ENCODE measurements at places on chromosomes 6 and 20.
A peak's percentile ranks its signal among the peaks of the same experiment; 100 is the strongest.

DNA sequence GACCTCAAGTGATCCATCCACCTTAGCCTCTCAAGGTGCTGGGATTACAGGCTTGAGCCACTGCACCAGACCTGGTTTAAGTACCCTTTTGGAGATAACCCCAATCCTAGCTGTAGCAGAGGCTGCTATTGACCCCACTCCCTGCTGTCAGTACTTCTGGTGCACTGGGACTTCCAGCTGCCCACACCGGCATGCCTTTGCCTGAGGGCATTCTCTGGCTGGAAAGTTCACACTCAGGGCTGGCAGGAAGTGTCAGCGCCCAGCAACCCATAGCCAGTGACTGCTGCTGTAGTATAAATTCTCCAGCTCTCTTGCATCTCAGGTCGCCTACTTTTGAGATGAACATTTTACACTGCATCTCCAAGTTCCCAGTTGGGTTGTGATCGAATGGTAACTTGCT lies 75.3 kb downstream of the UTRN start:
- DNase-seq = peak; percentile 88

DNA sequence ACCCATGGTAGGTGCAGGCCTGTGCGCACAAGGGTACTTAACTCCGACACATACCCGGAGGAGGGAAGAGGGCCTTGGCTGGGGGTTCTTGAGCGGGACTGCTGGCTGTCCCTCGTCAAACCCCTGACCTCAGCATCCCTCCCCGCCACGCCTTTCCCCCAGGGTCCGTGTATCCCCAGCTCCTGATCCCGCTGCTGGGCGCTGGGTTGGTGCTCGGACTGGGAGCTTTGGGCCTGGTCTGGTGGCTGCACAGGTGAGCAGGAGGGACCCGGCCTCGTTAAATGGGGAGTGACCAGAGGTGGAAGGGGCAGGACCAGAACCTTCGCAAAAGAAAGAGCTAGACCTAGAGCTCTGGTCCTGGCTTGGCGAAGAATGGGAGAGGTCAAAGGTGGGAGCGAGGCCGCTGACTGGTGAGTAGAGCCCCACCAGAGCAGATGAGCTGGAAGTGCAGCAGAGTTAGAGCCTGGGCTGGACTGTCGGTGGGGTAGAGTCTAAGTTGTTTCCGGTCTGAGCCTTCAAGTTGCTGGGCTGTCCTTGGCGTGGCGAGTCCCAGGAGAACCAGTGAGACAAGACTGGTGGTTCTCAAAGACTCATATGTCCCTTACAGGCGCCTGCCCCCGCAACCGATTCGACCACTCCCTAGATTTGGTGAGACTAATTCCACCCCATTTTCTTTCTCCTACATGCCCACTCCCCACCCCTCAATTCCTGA lies 963 bp downstream of the MPIG6B start:
- no peak for DNase-seq

DNA sequence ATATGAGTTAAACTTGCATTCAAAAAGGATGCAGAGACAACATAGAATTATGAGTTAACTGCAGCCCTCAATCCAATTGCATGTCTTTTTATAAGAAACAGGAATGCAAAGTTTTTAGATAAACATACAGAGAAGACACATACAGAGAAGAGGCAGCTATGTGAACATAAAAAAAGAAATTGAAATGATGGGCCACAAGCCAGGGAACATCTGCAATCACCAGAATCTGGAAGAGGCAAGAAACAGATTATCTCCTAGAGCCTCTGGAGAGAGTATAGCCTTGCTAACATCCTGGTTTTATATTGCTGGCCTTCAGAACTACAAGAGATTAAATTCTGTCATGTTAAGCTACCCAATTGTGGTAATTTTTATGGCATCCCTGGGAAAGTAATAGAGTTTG lies 257.2 kb upstream of the EYS start:
- no peak for DNase-seq

DNA sequence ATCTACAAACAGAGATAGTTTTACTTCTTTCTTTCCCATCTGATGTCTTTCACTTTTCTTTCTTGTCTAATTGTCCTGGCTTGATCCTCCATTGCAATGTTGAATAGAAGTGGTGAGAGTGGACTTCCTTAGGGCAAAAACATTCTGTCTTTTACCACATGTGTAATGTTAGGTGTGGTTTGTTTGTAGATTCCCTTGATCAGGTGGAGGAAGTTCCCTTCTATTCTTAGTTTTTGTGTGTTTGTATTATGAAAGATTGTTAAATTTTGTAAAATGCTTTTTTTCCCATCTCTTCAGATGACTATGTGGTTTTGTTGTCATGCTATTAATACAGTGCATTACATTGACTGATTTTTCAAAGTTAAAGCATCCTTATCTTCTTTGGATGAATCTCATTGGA lies 41.6 kb upstream of the DUSP22 start:
- DNase-seq = no peak

GRCh38 chr6:125722886-125723285 lies 26.5 kb upstream of the HEY2 start:
- no peak for DNase-seq

DNA sequence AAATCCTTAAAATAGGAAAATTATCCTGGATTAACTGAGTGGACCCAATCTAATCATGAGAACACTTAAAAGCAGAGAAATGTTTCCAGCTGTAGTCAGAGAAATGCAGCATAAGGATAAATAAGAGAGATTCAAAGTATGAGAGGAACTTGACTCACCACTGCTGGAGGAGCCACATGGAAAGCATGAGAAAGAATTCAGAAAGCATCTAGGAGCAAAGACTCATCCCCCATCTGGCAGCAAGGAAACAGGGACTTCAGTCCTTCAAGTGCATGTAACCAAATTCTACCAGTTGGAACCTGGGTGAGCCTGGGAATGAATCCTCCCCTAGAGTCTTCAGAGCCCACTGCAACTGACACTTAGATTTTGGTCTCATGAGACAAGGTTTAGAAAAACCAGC lies 33.7 kb downstream of the RNF146 start:
- DNase-seq = peak; percentile 2

GRCh38 chr6:49462071-49462470 lies 982 bp downstream of the MMUT start:
- DNase-seq = no peak

GRCh38 chr6:113380591-113380990 lies 476.6 kb upstream of the MARCKS start:
- DNase-seq = no peak

DNA sequence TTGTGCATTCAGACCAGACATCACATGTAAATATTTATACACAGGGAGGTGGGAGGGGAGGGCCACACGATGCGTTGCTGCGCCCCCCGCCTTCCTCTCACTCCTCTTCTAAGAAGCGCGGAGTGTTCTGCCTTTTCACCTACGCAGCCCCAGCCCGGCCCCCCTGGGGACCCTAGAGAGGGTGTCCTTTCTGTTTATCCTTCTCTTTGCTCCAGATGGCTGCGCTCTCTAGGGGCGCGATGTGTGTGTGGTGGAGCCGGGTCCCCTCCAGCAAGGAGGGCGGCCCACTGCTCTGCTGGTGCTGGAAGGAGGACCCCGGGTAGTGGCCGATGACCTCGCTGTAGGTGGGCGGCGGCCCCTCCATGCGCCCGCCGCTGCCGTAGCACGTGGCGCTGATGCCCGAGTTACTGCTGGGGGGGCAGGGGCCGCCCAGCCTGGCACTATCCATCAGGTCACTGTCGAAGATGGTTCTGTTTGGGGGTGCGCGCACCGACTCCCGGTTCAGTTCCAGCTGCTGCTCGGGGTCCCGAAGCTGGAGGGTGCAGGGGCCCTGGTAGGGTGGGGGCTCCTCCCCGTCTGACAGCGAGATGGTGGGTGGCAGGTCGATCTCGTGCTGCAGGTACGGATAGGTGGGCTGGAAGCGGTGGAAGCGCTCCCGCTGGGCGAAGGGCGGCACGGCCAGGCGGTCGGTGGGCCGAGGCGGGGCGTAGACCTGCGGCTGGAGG lies 31.8 kb upstream of the ZBP1 start:
- DNase-seq = no peak

DNA sequence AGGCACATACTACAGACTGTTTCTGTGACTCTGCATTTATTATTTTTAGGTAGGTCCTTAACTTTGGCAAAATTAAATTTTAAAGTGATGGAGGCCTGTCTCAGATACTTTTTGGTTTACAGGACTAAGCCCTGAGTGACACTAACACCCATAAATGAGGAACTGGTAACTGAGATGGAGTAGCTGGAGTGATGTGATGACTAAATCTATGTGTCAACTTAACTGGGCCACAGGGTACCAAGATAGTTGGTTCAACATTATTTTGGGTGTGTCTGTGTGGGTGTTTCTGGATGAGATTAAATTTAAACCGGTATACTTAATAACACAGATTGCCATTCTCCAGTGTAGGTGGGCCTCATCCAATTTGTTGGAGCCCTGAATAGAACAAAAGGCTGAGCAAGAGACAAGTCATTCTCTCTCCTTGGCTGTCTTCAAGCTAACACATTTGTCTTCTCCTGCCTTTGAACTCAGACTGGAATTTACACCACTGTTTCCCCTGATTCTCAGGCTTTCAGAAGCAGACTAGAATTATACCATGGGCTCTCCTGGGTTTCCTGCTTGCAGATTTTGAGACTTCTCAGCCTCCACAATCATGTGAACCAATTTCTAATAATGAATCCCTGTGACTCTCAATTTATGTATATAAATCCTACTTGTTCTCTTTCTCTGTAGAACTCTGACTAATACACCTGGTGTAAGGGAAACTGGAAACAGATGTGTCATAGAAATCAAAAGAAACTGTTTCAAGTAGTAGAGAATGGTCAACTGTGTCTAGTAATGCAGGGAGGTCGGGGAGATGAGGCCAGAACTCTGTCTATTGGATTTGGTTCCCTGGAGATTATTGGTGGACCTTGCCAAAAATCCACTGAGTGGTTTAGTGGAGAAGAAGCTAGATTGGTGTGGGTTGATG lies 579.2 kb downstream of the EPM2A start:
- DNase-seq = no peak

DNA sequence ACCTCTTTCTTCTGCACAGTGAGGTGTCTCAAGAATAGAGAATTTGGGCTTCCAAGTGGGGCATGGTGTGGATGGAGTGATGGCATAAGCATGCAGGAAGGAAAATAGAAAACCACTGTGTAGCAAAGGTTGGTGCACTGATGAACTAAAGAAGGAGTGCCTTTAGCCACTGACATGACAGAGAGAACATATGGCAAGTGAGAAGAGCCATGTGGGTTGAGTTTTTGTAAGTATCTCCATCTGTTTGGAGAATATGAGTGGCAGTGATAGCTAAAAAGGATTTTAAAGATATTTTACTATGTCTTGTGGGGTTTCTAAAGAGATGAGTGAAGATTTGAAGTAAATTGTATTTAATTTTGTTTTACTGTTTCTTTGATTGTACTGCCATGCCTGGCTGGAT lies 160.5 kb upstream of the GRIK2 start:
- DNase-seq = no peak

- DNase-seq = no peak
These were observed 13.5 kb downstream of the NINL start for GRCh38 chr20:25571817-25572216.

DNA sequence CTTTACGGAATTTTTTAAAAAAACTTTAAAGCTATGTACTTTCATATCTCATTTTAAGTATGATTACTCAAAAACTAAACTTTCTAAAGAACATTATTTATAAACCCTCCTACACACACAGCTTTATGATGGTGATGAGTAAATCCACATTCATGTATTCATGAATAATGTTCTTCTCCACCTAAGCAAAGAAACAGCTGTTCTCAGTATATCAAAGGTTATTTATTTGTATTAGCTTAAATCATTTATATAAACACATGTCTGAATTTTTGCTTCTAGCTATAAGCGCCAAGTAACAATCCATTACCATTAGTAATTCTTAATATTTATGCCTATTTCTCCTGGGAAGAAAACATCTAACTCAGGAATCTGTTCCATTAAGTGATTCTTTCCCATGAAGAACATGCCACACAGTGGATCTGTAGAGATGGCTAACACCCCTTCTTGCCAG lies 63.3 kb downstream of the SMLR1 start:
- no peak for DNase-seq

- DNase-seq = no peak
These were observed 32.1 kb upstream of the PPP1R3G start for GRCh38 chr6:5053038-5053437.

DNA sequence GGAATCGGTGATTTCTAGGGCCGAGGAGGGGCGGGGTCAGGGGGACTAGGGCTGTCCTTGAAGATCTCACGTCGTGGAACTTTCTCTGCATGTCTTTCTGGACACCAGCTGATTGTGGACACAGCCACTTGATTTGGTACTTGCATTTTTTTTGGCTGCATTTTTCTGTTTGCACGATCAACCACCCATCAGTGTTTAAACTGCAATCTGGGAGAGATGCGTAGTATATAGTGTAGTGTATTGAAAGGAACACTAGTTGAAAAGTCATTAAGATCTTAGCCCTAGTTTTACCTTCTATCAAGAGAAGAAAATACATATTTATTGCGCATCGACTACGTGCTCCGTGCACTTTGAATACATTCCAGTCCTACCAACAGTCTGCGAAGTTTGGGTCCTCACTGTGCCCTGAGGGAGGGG lies 657 bp downstream of the NT5DC1 start:
- no peak for DNase-seq

GRCh38 chr20:54291339-54292010 lies 83.6 kb downstream of the PFDN4 start:
- peak; percentile 6 for DNase-seq

DNA sequence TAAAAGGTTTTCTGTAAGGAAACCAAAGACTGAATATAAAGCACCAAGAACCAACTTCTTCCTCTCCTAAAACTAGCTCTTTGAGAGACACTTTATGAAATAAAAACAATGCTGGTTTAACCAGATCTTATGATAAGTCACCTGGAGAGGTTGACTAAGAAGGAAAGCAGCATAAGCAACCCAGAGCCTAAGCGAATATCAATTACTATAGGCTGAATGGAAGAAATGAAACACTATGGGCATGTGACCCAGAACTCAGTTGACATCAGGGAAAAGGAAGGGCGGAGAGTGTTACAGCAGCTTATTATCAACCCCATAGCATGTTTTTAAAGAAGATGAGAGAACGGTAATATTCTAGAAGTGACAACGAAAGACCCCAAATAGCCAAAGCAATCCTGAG lies 94.1 kb upstream of the STMND1 start:
- no peak for DNase-seq

GRCh38 chr6:125858427-125859320 lies 67.9 kb downstream of the NCOA7 start:
- peak; percentile 84 for DNase-seq

GRCh38 chr6:82363428-82364086 lies at the start of gene TPBG:
Gene TPBG, plus strand, starts transcription at chr6:82363817. Its CDS starts 1,145 bp downstream, at chr6:82364962.
- peak; percentile 93 for DNase-seq

GRCh38 chr6:39729945-39730344 lies 4.7 kb upstream of the KIF6 start:
- no peak for DNase-seq

GRCh38 chr6:40844246-40844645 lies 194.8 kb downstream of the UNC5CL start:
- no peak for DNase-seq
